ENCODE measurements at places on chromosomes 12 and 14.

DNA sequence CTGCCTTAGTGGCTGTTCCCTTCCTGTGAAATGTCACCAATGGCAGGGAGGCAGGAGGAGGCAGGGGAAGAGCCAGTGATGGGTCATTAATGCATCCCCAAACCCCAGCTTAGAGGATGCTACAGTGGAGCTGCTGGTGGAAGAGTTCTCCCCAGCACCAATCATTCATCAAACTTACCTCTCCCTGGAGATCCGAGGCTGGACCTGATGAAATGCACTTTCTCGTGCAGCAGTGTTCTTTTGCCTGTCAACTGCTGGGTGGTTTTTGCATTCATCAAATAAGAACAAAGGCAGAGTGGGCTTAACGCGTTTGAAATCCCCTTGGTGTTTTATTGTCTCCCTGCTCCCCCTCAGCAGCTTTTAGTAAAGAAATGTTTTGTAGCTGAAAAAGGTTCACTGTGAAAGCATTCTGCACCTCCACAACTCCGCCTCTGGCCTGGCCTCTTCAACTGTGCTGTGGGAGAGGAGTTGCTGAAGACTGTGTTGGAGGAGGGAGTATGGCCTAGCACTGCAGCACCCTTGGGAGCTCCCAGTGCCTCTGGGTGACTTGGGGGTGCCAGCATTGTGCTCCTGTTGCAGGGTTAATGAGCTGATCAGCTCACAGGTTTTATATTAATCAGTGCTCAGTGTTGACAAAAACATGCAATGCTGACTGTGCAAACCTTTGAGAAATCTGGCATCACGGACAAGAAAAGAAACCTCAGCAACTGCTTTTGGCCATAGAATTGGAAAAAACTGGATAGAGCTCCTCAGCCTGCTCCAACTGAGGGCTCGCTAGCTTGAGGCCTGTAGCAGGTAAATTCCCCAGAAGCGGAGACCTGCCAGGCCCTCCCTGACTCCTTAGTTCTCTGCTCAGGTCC lies 14.4 kb downstream of the TSPAN9 start:
- DNase-seq: no peak

DNA sequence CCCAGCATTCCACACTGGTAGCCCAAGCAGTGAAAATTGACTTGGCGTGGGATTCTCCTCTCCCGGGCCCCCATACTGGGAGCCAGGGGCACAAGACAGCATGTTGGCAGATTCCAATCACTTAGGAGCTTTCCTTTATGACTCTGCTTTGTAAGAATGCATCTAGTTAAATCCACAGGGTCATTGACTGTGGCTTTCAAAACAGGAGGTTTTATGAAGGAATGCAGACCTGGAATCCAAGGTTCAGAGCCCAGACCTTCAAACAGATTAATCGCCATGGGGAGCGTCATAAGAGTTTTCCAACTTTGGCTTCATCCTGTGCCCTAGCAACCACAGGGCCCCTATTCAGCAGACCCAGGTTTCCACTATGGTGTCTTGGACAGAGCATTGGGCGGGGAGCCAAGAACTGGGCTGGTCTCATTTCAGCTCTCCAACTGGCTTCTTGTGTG lies 76.4 kb upstream of the RMST start:
- DNase-seq: no peak

DNA sequence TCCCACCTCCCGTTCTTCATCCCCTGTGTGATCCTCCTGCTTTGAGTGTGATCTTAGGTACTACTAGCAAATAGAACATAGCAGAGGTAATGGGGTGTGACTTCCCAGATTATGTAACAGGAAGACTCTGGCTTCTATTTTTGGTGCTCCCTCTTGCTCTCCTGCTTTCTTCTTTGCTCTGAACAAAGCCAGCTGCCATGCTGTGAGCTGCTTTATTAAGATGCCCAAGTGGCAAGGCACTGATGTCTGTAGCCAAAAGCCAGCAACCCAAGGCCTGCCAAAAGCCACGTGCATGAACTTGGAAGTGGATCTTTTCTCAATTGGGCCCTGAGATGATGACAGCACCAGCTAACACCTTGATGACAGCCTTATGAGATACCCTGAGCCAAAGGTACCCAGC lies 5.8 kb upstream of the MFAP5 start:
- no peak for DNase-seq

- no peak for DNase-seq
These were observed 7.9 kb downstream of the IFFO1 start for GRCh38 chr12:6547987-6548386.

- DNase-seq: no peak
These were observed 18.5 kb upstream of the ANO2 start for GRCh38 chr12:5963515-5963914.

GRCh38 chr14:36784541-36784940 lies 122.9 kb downstream of the PAX9 start:
- DNase-seq: no peak

GRCh38 chr12:104669089-104669721 lies 212.5 kb downstream of the CHST11 start:
- DNase-seq: no peak

DNA sequence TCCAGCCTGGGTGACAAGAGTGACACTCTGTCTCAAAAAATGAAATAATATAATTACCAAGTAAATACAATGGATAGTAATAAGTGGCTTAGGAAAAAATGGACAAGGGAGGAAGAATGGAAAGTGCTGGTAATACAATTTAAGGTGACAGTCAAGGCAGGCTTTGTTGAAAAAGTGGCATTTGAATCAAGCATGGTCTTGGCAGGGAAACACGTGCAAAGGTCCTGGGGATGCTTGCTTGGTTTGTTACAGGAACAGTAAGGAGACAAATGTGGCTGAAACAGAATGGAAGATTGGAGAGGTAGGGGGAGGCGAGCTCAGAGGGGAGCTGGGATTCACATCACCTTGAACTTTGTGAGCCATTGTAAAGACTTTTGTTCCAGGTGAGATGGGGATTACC lies 153.2 kb downstream of the TMEM132C start:
- DNase-seq: no peak

GRCh38 chr14:52876311-52876710 lies 74.5 kb downstream of the FERMT2 start:
- no peak for DNase-seq

DNA sequence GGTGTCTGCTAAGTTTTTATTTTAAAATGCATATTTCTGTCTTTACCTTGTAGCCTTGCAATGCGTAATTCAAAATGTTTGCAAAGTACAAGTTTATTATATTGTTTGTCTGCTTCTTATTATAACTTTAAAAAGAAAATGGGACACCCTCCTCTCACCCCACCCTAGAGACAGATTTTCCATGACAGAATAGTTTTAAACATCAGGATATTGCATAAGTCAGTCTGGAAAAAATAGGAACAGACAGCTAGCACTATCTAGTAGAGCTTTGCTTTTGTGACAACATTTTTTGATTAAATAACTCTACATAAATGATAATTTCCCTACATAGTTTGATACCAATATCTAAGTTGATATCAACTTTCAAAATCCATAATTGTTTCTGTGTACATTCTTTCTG lies 71.3 kb downstream of the PDE3A start:
- no peak for DNase-seq

GRCh38 chr14:90568405-90568804 lies 171.6 kb downstream of the CALM1 start:
- no peak for DNase-seq

DNA sequence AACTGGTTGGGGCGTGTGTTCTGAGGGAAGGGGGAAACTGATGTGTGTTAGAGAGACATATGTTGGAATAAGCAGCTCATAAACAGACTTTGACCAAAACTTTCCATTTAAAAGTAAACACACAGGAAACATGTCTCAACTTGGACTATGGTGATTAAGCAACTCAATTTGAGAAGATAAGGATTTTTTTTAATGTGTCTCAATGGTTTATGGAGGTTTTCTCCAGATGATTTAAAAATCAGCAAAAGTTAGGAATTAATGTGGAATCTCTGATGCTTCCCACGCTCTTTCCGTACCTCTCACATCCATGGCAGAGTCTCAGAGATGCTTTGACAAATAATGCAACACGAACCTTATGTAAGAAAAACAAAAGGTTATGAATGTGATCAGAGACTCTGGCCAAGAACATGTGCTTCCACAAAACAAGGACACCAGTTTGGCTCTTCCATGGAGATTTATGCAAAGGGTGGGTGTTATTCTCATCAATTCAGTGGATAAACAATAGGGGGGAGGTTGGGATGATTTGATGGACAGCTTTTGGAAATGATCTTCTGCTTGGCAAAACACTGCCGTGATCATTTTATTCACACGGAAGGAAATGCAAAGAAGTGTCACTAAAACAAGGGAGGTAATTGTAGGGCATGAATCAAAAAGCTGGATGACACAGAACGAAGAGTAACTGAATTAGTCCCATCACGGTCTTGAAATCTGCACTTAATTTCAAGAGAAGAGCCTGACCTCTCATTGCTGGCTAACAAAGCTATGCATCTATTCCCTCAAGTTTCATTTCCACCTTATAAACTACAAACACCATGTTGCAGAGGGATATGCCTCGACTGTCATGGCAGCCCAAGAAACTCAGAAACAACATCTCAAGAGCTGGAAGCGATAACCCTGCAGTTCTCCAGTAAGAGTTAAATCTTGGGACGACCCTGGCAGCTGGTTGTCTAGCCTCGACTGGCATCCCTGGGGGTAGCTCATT lies 76.5 kb downstream of the FOXN3 start:
- no peak for DNase-seq

DNA sequence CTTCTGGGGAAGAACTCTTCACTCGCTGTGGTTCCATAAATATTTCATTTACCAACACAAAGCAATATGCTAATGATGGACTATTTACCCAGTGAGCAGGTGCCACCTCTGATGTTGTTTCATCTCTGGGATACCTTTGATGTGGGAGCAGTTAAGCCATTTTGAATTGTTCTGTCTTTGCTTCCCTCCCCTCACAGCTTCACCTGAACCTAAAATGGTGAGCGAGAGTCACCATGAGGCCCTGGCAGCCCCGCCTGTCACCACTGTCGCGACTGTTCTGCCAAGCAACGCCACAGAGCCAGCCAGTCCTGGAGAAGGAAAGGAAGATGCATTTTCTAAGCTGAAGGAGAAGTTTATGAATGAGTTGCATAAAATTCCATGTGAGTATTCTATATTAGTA lies 352.7 kb downstream of the SYT1 start:
- no peak for DNase-seq
